ENCODE measurements at places on chromosomes 1 and 21.

GRCh38 chr1:246613096-246613758, 47.0 kb downstream of the CNST start:
- no peak for DNase-seq

GRCh38 chr1:53500204-53501064, 41.2 kb downstream of the DMRTB1 start:
- DNase-seq: no peak

DNA sequence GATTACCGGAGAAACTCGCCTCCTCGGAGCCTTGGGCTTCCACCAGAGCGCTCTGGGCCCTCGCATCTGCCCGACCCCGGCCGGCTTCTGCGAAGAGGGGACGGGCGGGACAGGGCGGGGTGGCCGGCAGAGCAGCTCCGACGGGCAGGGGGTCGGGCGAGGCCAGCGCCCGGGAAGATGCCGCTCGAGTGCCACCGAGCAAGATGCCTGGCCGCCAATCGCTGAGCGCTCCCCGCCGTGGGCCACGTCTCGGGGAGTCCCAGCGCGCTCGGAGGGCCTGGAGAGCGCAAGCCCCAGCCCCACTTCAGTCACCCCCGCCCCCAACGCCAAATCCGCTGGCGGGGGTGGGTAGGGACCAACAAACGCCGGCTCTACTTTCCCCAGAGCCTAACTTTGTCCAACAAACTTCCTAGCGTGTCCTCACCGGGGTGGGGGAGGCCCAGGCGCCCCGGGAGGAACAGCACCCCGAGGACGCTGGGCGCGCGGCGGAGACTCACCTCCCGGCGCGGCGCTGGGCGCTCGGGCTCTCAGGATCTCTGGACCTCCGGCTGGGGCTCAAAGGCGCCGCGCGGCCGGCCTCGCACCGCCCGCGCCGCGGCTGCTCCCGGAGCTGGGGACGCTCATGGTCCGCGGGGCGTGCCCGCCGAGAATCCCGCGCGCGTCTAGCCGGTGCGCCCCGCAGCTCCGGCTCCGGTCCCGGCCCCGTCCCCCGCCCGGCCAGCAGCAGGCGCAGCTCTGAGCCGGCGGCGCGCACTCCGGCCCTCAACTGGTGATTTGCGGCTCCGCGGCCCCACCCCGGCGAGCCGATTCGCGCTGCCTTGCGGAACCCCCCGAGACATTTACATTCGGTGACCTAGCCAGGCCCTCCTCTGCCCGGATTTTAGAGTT, at the start of gene BCAR3:
BCAR3 (minus strand) TSS at position 737 of the 888 bp plus-strand sequence. CDS start 6,907 bp downstream, outside the sequence.
- DNase-seq: peak; percentile 21

DNA sequence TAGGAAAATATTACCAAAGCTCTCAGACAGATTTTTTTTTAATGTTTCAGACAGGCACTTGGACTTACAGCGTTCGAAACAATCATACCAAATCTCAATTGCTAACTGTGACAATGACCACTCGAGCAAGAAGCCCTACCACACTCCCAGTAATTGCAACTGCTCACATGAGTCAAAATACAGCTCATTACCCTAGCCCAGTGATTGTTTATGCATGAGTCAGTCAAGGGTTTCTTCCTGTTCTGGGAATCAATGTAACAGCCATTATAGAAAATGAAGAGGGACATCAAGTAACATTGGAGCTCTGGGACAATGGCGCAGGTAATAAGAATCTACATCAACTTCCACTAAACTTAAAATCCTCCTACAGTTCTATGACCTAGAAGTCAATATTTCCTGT, 56.1 kb upstream of the SH3GLB1 start:
- no peak for DNase-seq

DNA sequence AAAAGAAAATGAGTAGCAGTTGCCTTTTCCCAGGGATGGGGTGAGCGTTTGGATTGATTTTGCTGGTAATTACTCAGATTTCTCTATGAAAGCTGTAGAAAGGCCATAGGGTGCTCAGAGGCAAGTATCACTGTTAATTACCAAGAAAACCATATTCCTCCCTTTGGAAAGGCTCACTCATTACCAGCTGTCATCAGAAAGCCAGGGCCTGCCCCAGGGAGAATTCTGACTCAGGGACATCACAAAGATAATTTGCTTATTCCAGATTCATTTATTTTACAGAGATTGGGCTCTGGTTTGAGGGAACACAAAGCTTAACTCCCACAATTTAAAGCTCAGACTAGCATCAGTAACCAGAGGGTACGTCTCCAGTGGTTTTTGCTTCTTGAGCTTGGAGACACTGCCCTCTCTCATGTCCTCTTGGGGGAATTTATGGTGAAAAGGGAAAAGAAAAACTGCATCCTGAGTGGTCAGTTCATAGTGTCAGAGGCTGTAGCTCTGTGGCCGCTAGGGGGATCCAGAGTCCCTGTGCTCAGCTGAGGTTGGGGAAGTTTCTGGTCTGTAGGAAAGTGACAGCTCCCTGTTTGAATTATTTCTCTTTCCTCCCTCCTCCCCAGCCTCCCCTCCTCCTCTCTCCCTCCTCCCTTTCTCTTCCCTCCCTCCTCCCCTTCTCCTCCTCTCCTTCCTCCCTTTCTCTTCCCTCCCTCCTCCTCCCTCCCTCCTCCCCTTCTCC, 204.3 kb downstream of the KCNJ6 start:
- peak; percentile 75 for DNase-seq

GRCh38 chr1:87024936-87025540, 110.6 kb downstream of the HS2ST1 start:
- no peak for DNase-seq

DNA sequence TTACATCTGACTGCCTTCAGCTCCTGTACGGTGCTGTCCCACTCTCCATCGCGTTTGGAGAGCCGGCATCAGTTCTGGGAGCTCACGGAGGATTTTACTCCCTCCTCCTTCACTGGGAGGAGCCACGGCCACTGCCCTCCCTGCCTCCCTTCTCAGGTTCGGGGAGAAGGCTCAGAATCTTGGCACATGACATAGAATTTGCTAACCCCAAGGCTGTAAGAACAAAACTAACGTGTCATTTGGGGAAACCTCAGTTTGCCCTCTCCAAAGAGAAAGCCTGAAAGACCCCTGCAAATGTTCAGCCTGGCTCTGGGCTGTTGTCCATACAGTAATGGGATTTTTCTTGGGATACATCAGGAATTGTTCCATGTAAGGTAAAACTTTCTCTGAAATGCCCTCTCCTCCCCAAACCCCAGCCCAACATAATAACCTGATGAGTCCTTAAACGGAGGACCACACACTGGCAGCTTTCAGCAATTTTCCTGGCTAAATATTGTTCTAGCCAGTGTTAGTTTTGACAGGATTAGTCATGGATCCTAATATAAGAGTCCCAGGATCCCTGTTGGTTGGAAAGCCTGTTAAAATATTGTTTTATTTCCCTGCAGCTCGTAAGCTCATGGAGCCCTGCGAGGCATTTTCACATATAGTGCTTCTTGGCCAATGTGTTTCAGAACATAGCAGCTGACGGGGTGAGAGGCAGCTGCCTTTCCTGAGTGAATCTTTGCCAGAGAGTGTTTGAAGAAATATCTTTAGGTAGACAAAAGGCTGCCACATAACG, 98.8 kb downstream of the RHOU start:
- DNase-seq: no peak

- DNase-seq: no peak
Observed at GRCh38 chr1:204337583-204337982, 22.1 kb downstream of the PLEKHA6 start.

DNA sequence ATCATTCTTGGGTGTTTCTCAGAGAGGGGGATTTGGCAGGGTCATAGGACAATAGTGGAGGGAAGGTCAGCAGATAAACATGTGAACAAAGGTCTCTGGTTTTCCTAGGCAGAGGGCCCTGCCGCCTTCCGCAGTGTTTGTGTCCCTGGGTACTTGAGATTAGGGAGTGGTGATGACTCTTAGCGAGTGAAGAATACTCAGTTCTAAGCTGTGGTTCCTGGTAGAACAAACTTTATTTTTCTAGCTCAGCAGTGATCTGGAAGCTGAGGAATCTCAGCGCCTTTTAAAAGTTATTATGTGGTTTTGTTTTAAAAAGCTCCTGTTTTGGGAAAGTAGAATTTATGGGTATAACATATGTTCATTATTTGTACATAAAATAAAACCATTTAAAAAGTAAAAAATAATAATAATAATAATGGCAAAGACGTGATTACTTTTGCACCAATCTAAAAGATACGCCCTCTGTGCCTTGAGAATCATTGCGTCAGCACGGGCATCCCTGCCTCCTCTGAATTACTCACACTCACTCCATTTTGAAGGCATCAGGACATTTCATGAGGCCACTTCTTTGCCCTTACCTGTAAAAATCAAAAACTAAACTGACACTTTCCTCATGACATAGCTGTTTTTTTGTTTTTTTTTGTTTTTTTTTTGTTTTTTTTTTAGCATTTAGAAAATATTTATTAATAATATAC, 29.7 kb upstream of the TNFRSF1B start:
- no peak for DNase-seq

- DNase-seq: no peak
Observed at GRCh38 chr1:212531796-212532195, 76.8 kb upstream of the ATF3 start.

DNA sequence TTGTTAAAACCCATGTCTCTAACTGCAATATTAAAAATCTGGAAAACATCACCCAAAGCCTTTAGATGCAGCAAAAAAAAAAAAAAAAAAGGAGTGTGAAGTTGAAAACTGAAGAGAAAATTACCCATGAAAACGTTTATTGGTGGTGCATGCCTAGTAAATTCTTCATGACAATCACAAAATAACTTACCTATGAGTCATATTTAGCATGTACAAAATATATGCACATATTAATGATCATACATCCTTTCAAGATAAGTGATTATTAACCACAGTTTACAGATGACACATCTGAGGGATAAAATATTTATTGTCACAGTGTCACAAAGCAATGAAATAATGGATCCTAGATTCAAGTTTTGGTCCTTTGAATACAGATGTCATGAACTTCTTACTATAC, 505.2 kb upstream of the NR5A2 start:
- DNase-seq: no peak
